ENCODE measurements at places on chromosomes 7 and 10.

DNA sequence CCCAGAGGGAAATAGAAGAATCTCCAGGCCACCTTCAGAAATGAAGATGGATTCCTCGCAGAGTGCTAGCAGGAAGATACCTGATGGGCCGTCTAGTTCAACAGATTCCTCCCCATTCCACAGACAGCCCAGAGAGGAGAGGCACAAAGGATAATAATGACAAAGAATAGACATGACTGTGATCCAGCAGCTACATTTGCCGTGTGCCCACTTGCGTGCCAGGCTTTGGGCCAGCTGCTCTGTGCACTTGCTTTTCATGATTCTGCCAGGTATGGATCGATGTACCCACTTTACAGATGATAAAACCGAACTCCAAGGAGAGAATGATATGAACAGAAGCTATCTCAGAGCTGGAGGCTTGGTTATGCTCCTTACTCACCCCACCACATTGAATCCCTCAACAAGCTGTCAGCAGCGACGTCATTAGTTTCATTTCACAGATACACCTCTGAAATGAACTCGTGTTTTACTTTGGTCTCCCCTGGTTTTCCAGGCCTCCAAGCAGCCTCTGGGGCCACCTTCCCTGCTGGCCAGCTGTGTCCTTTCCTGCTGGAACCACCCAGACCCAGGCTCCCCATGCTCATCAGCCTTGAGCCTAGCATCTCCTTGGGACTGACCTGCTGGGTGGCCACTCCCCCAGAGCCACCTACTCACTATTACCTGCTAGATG is 11.9 kb upstream of the WDFY4 start:
- no peak for DNase-seq

GRCh38 chr10:85315657-85316056 is 987.3 kb downstream of the CCSER2 start:
- no peak for DNase-seq

DNA sequence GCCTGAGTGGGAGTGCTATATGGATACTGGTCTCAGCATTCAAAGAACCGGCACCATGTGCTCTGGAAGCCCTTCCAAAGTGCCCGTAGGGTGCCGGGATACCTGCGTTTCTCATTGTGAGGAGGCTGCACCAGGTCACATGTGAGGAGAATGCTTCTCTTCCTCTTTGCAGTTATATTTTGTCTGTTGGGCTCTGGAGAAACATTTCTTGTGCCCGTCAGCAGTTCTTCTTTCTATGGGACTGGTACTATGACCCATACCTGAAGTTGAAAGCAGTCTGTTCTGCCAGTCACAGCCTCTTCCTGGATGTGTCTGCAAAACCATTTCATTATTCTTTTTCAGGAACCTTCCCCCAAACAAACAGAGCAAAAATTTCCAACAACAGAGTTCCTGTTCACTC is 465.0 kb downstream of the SUGCT start:
- no peak for DNase-seq

GRCh38 chr10:88172159-88172558 is 308.7 kb downstream of the PTEN start:
- DNase-seq: no peak

DNA sequence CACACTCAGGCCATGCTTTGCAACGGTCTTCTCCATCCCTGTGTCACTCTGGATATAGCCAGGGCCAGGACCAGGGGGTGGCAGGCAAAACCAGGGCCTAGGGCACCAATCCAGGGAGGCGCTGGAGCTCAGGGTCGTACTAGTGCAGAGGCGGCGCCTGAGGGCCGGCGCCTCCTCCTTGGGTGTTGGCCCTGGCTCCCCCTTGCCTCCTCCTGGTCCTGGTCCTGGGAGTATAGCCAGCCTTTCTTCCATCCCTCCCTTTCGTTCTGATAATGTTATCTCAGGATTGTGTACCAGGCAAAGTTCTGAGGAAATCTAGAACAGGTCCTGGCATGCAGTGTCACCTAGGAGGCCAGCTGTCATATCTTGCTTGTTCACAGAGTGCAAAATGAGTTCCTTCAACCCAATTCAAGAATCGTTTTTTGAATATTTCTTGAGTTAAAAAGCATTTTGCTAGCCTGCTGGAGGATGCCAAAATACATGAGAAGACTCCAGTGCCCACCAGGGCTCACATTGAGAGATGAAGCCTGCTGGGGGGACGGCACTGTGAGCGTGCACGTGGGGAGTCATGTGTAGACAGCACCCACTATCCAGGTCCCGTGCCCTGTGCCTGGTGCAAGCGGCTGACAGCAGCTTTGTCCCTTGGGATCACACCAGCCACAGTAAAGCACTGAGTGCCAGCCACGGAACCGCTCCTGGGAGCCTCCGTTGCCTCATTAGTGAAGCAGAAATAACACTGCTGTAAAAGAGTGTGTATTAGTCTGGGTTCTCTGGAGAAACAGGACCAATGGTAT is 106.9 kb upstream of the C7orf33 start:
- no peak for DNase-seq

DNA sequence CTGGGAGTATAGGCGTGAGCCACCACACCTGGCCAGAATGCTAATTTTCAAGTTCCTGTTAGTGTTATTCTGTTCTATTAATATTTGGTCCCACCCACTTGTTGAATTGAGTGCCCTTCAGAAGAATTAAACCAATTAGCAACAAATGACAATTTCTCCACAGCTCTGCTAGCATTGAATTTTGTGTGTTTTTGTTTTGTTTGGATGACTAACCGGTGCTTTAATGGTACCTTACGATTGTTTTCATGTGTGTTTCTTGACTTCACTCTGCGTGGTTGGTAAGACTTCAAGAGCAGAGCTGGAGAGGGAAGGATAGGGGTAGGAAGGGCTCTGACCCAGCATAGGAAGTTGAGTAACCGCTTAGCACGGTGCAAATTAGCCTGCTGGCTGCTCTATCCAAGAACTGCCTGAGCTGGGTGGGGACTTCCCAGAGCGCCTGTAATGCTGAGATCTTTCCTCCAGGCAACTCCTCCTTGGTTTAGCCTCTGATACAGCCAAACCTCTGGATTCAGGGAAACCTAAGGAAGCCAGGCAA is 4.6 kb downstream of the ARPC1B start:
- peak; percentile 39 for DNase-seq

Measured in stimulated activated naive CD4-positive, alpha-beta T cell treated with Interleukin-2 at 50 U/mL for 16 hours (primary cell).